ENCODE measurements at places on chromosomes 3 and 15. TPM values are rescaled to one million over a fixed set of nuclear protein-coding genes. Genes with fewer than 3 reads are reported as not detected.

NLGN1 gene
- total RNA-seq, result 3.0 TPM

COL7A1 gene
- total RNA-seq, result 25.0 TPM

P2RY14 gene
- total RNA-seq, result not detected

FGF12 gene
- total RNA-seq, result 2.1 TPM

FBN1 gene
- 171 TPM for total RNA-seq

PAQR5 gene
- total RNA-seq, result not detected

CX3CR1 gene
- total RNA-seq, result not detected

CSK gene
- 48.0 TPM for total RNA-seq

IL20RB gene
- total RNA-seq, result 1.6 TPM

SPINT1 gene
- total RNA-seq, result 8.0 TPM

VIPR1 gene
- 1.4 TPM for total RNA-seq

ENTPD3 gene
- 0.24 TPM for total RNA-seq

TNNC1 gene
- total RNA-seq, result not detected

SLC22A13 gene
- not detected for total RNA-seq

CHL1 gene
- not detected for total RNA-seq

C3orf22 gene
- total RNA-seq, result not detected

SLC12A6 gene
- 23.0 TPM for total RNA-seq

CCDC13 gene
- total RNA-seq, result 1.5 TPM

GOLGA6L6 gene
- not detected for total RNA-seq

CADM2 gene
- not detected for total RNA-seq

ROBO1 gene
- 35.2 TPM for total RNA-seq

TRIM42 gene
- not detected for total RNA-seq

CCR8 gene
- not detected for total RNA-seq

DOCK3 gene
- 0.19 TPM for total RNA-seq

CD80 gene
- total RNA-seq, result not detected

TMCO5A gene
- total RNA-seq, result not detected
